ENCODE measurements at places on chromosomes 2 and 18. TPM values are rescaled to one million over a fixed set of nuclear protein-coding genes. Genes with fewer than 3 reads are reported as not detected.
A peak's percentile ranks its signal among the peaks of the same experiment; 100 is the strongest.

Gene UBE2F
- total RNA-seq, result 38.6 TPM

GRCh38 chr18:23949863-23950262 is 64.7 kb upstream of the TTC39C start:
- no peak overlapping the region for H3K4me3 ChIP-seq
- no peaks in the 10 kb centered on the region for H3K36me3 ChIP-seq
- no peak for DNase-seq
- peaks cover 2% of the 10 kb centered on the region for H3K4me1 ChIP-seq

- peaks cover 33% of the 10 kb centered on the region for H3K27me3 ChIP-seq
- H3K36me3 ChIP-seq, result no peaks in the 10 kb centered on the region
- no peak for DNase-seq
Measured at GRCh38 chr18:78739882-78740677, 239.5 kb upstream of the SALL3 start.

DNA sequence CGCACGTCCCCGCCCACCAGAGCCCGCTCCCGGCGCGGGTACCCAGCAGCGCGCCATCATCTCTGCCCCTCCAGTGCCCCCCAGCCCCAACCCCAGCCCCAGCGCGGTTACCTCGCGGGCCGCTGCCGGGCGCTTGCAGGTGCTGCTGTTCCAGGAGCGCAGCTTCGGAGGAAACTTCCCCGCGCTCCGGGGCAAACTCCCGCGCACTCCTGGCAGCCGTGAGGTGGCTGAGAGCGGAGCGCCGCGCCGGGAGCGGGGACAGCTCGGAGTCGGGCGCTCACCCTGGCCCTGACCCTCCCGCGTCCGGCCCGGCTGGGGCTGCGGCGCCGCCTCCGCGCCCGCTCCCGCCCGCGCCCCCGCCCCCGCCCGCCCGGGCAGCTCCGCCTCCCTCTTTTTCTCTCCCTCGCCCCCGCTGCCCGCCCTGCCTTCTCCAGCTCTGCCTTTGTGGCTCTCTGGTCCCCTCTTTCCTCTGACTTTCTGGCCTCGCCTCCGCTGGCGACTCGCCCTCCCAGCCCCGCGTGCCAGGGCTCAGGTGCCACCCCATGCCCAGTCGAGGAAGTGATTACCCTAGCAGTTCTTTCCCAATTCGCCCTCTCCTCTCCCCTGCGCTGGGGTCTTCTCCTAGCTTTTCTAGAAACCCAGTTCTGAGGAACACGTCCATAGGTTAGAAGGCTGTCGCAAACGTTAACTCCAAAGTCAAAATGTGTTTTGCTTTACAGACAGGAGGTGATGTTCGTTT is at the start of gene CHST9:
Gene CHST9 (minus strand): TSS at position 284 of the 739 bp plus-strand sequence. CDS start 42,499 bp downstream, outside the sequence.
- peak within 1 kb of the TSS; percentile 84 for H3K27ac ChIP-seq
- H3K4me3 ChIP-seq, result peak within 1 kb of the TSS; percentile 83
- H3K36me3 ChIP-seq, result no peaks in the 10 kb centered on the region
- peak; percentile 43 for DNase-seq
- peaks cover 9% of the 10 kb centered on the region for H3K27me3 ChIP-seq

Gene SERPINE2
- 25.1 TPM for total RNA-seq

- H3K27ac ChIP-seq, result no peak overlapping the region
- no peaks in the 10 kb centered on the region for H3K27me3 ChIP-seq
- H3K4me3 ChIP-seq, result no peak overlapping the region
- peaks cover 14% of the 10 kb centered on the region for H3K36me3 ChIP-seq
Measured at GRCh38 chr2:100577777-100578176, 15.0 kb downstream of the PDCL3 start.

- peaks cover 7% of the 10 kb centered on the region for H3K27me3 ChIP-seq
- no peaks in the 10 kb centered on the region for H3K36me3 ChIP-seq
- no peak overlapping the region for H3K27ac ChIP-seq
- no peak for DNase-seq
- no peak overlapping the region for H3K4me3 ChIP-seq
Measured at GRCh38 chr2:29480426-29480825, 365.2 kb downstream of the CLIP4 start.

Gene ANKRD36B
- total RNA-seq, result 67.8 TPM

GRCh38 chr18:77157312-77157711 is 24.7 kb upstream of the MBP start:
- H3K4me3 ChIP-seq, result no peak overlapping the region
- H3K4me1 ChIP-seq, result peaks cover 6% of the 10 kb centered on the region
- H3K27ac ChIP-seq, result no peak overlapping the region

DNA sequence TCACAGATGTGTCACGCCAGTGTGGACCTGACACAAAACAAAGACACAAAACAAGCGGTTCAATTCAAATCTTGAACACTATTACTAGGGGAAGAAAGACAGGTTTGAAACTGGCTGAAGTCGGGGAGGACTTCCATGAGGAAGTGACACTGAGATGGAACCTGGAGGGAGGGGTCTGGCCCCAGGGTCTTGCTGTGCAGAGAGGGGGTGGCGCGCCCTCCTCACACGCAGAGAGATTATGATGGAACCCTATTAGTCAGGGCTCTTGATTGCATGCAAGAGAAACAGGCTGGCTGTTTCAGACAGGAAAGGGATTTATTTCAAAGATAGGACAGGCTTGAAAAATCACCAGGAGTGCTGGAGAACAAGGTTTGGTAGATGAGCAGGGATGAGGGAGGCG is 363.6 kb upstream of the HS6ST1 start:
- no peak overlapping the region for H3K4me3 ChIP-seq
- peaks cover 3% of the 10 kb centered on the region for H3K27me3 ChIP-seq
- no peak overlapping the region for H3K27ac ChIP-seq
- no peak for DNase-seq
- H3K4me1 ChIP-seq, result peaks cover 7% of the 10 kb centered on the region

Gene IL36B
- total RNA-seq, result not detected

GRCh38 chr18:4908328-4908727 is 288.7 kb downstream of the AKAIN1 start:
- H3K4me1 ChIP-seq, result no peaks in the 10 kb centered on the region
- no peaks in the 10 kb centered on the region for H3K27me3 ChIP-seq

Gene SP5
- total RNA-seq, result 0.60 TPM

Gene FIGN
- total RNA-seq, result 19.3 TPM

- H3K4me1 ChIP-seq, result no peaks in the 10 kb centered on the region
- H3K36me3 ChIP-seq, result no peaks in the 10 kb centered on the region
- no peak overlapping the region for H3K4me3 ChIP-seq
- no peak for DNase-seq
Measured at GRCh38 chr2:26562811-26563645, 78.1 kb downstream of the CIB4 start.

- no peaks in the 10 kb centered on the region for H3K27me3 ChIP-seq
- no peaks in the 10 kb centered on the region for H3K4me1 ChIP-seq
- H3K36me3 ChIP-seq, result no peaks in the 10 kb centered on the region
- no peak overlapping the region for H3K27ac ChIP-seq
- DNase-seq, result no peak
Measured at GRCh38 chr18:52829320-52829719, 489.3 kb downstream of the DCC start.

Gene MLPH
- 1.2 TPM for total RNA-seq

- H3K36me3 ChIP-seq, result no peaks in the 10 kb centered on the region
- peak within 1 kb of the TSS; percentile 75 for H3K4me3 ChIP-seq
- DNase-seq, result peak; percentile 44
- H3K27me3 ChIP-seq, result peaks cover 72% of the 10 kb centered on the region
- peak within 1 kb of the TSS; percentile 8 for H3K27ac ChIP-seq
- H3K4me1 ChIP-seq, result peaks cover 17% of the 10 kb centered on the region
Measured at GRCh38 chr2:181656450-181657291, at the start of gene CERKL. Gene CERKL (minus strand): TSS chr2:181657105. CDS start chr2:181657006, 99 bp downstream.

- peaks cover 5% of the 10 kb centered on the region for H3K27me3 ChIP-seq
- no peaks in the 10 kb centered on the region for H3K36me3 ChIP-seq
- no peak for DNase-seq
- no peak overlapping the region for H3K27ac ChIP-seq
Measured at GRCh38 chr2:631741-632140, 45.5 kb downstream of the TMEM18 start.

Gene AQP12A
- not detected for total RNA-seq

DNA sequence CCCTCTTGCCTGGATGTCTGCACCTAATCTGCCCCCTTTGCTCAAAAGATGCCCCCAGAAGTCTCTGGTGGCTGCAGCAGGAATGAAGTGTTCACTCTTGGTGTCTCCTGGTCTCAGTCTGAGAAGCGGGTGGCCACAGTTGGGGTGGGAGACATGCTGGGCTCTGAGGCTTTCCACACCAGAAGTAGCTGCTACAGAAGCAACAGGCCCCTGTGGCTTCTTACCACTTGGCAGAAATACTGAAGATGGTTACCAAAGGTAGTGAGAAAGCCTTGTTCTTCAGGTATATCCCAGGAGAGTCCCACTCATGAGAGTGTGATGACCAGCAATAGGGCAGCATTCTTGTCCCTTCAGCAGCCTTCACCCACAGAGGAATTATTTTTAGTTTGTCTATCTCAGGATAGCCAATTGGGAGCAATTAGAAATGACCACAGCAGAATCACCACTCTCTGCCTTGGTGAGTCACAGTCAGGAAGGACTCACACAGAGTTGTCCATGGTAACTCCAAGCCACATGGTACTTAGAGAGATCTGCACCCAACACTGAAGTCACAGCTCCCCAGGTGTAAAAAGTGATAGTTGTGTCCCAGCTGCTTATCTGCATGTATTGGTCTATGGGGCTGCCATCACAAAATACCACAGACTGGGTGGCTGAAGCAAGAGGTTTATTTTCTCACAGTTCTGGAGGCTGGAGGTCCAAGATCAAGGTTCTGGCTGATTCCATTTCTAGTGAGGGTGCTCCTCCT is 169.8 kb upstream of the ID2 start:
- no peak overlapping the region for H3K4me3 ChIP-seq
- no peaks in the 10 kb centered on the region for H3K27me3 ChIP-seq
- H3K36me3 ChIP-seq, result peaks cover 2% of the 10 kb centered on the region
- DNase-seq, result no peak
- H3K4me1 ChIP-seq, result peaks cover 21% of the 10 kb centered on the region
- no peak overlapping the region for H3K27ac ChIP-seq

GRCh38 chr2:188524519-188525113 is 232.9 kb downstream of the GULP1 start:
- DNase-seq, result no peak
- H3K27ac ChIP-seq, result no peak overlapping the region
- peaks cover 4% of the 10 kb centered on the region for H3K4me1 ChIP-seq

Gene ABCB11
- 0.09 TPM for total RNA-seq

All from progenitor cell of endocrine pancreas (in vitro differentiated cells).